Daoy (cell line): ENCODE measurements at places on chromosomes 12 and 14.

- no peak for DNase-seq
Measured at GRCh38 chr12:12115514-12115913, 44.8 kb downstream of the BCL2L14 start.

- DNase-seq, result no peak
Measured at GRCh38 chr14:84937016-84937415, 592.9 kb upstream of the FLRT2 start.

- no peak for DNase-seq
Measured at GRCh38 chr14:23043754-23044153, 1.7 kb downstream of the PSMB11 start.

DNA sequence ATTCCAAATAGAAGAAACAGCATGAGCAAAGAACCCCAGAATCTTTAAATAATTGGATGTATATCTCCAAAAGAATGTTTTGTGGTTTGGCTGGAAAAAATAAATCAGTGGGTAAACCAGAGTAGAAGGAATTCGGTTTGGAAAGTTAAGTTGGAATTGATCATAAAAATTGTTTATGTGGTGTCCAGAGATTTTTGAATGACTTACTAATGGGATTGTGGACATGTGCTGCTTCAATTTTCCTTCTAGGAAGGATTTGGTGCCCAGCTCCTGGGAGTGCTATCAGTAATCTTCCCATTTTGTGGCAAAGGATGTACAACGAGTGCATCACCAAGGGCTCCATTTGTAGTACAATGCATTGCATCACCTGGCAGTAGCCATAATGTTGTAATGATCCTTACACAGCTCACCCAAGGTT, 224.8 kb downstream of the SLC16A7 start:
- no peak for DNase-seq

DNA sequence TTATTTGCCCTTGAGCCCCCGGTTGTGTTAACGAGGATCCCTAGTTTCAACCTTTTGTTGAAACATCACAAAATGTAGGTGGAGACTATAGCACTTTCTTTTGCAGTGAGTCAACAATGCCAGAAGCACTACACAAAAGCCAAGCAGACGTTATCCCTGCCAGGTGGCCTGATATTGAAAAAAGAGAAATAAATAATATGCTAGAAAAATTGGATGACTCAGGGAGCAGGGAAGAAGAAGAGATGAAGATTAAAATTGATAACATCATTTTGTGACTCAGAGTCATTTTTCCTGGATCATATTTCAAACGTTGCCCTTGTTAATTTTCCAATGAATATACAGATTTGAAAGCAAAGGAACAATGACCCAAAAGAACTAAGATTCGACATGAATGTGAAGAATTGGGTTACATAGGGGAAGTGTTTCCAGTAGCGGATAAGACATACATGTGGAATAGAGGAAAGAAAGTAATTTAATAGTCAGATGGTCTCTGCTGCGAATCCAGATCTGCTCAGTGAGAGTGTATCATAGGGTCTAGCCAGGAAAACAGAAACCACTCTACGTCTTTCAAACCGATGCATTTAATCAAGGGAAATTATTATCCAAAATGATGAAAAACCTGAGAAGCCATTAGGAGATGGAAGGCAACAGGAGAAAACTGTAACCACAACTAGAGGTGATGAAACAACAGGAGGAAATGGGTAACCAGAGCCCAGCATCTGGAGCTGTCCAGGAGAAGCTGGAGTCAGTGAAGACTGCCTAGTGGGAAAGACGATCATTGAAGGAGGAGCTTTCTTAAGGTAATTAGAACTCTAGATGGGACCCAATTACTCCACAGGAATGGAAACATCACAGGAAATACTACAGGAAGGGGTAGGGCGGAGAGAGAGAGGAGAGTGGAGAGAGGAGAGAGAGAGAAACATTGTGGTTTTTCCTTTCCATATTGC, 57.9 kb downstream of the RERG start:
- peak; percentile 11 for DNase-seq

DNA sequence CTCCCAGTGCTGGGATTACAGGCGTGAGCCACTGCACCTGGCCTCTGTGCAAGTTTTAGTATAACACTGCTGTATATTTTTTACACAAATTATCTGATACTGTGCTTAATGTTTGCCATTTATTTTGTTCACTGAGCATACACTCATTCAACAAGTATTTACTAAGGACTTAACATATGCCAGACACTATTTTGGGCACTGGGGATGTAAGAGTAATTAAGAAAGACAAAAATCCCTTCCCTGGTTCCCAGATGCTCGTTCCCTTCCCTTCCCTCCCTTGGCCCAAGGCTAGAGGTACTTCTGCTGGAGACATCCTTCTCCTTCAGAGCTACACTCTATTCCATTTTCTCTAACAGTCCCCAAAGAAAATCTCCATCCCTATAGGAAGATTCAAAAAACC, 12.5 kb downstream of the CIT start:
- DNase-seq, result no peak

DNA sequence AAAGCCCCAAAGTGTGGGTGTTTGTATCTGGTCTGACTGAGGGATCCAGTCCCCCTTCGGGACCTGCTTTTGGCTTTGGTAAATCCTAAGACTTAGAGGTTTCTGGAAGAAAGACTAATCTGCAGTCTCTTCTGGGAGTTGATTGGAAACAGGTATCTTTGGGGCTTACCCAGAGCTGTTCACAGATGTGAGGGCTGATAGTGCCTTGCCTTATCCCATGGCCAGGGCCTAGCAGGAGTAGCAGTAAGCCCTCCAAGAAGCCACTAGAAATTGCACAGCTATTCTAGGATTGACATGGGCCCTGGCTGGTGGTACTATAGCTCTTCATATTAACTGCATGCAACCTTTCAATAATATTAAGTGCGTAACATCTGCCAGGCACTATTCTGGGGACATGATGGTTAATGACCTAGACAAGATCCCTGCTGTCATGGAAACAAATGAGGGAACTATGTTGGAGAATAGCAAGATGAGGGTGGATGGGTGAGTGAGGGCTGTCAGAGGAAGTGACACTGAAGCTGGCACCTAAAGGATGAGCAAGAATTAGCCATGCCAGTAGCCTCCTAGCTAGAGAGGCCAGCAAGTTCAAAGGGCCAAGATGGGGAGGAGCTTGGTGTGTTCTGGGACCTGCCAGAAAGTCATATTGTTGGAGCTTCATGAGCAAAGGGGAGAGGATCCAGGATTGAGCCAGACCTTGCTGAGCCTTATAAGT, 71.7 kb downstream of the CRADD start:
- no peak for DNase-seq

DNA sequence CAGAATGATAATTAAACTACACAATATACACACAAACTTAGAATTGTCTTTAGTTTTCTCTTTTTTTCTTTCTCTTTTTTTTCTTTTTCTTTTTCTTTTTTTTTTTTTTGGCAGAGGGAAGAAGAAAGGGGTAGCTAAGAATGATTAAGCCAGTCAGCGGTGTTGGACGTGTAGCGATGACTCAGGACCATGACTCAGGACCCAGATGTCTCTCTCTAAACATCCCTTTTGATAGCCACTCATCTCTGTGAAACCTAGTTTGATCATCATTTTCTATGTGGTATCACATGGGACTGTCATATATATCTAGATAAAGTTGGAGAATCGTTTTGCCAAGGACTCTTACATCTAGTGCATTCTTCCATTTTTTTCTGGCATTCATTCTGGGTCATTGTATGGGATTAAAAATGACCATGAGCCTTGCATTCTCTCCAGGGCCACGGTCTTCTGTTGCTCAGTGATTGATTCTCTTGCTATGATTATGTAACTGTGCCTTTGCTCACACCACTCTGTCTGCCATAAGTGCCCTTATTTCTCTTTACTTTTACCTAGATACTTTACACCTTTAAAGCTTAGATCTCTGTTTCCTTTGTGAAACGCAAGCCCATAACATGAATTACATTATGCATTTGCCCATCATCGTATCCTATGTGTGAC, 26.6 kb upstream of the NRXN3 start:
- peak; percentile 57 for DNase-seq

- no peak for DNase-seq
Measured at GRCh38 chr12:59179231-59179630, 258.9 kb upstream of the LRIG3 start.

GRCh38 chr12:108696111-108696995, 35.0 kb downstream of the CORO1C start:
- peak; percentile 92 for DNase-seq

GRCh38 chr12:14836336-14837210, 6.8 kb downstream of the ART4 start:
- DNase-seq, result peak; percentile 91

GRCh38 chr12:6211421-6211869, 11.2 kb downstream of the CD9 start:
- DNase-seq, result peak; percentile 42

- peak; percentile 13 for DNase-seq
Measured at GRCh38 chr14:71175491-71175890, 268.2 kb downstream of the PCNX1 start.

GRCh38 chr14:31902002-31902401, 175.1 kb upstream of the ARHGAP5 start:
- DNase-seq, result peak; percentile 25

- no peak for DNase-seq
Measured at GRCh38 chr12:85369365-85370154, 89.5 kb downstream of the ALX1 start.

GRCh38 chr12:49130151-49131050, 794 bp downstream of the TUBA1B start:
- peak; percentile 96 for DNase-seq

DNA sequence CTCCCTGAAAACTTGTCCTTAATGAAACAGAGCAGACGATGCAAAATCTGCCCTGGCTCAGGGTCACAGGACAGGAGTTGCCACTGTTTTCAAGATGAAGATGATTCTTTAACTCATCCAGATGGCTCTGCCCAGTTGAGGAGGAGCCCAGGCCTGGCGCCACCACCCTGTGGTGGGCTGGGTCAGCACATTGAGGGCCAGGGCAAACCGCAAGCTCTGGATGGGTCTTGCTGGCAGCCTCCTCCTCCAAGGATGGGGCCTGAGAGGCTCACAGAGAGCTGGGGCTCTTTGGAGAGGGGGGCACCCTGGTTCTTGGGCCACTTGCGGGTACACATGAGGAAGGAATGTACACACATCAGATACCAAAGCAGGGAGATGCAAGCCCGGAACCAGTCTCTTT, 158.2 kb downstream of the NUAK1 start:
- DNase-seq, result no peak

DNA sequence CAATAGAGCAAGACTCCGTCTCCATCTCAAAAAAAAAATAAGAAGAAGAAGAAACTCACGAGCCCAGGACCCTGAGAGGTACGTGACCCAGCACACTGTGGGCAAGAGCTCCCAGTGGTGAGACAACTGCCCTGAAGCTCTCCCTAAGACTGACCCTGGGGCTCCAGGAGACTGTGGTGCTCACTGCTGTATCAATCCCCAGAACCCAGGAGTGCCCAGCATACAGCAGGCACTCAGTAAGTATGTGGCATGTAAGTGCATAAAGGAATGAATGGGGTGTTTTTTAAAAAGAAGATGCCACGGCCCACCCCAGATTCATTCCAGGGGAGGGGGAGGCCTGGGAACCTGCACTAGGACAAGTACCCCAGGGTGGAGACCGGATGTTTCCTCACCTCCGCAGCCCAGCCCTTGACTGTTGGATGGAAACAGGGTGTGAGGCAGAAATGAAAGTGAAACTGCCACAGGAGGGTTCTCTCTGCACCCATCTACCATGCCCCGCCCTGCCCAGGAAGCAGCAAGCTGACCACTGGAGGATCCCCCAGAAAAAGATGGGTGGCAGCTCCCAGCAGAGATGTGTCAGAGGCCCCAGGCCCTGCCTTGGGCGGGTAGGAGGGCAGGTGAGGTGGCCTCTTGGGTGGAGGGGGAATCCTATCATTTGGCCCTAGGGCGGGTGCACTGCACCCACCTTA, 12.2 kb downstream of the ITPK1 start:
- peak; percentile 90 for DNase-seq

- DNase-seq, result no peak
Measured at GRCh38 chr14:37620856-37621255, 25.4 kb downstream of the TTC6 start.

GRCh38 chr14:102320033-102320660, 601 bp downstream of the ZNF839 start:
- peak; percentile 44 for DNase-seq

DNA sequence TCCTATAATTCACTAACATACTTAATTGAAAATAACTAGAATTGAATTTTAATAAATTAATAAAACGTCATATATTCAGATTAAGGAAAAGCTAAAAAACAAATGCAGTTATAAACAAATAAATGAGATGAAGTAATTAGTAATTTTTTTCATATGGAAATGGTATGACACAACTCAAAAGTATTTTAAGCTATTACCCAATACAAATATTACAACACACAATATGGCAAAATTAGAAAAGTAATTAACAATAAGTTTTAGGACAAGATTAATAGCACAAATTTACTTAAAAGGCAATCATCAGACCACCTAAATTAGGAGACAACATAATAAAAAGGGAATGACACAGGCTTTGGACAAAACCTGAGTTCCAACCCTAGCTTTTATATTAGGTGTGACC, 81.7 kb downstream of the EEA1 start:
- no peak for DNase-seq

GRCh38 chr14:50056435-50056834, 59.9 kb downstream of the VCPKMT start:
- DNase-seq, result no peak

- no peak for DNase-seq
Measured at GRCh38 chr14:104386151-104386841, 193.3 kb upstream of the C14orf180 start.

GRCh38 chr14:89504602-89505313, 87.7 kb upstream of the FOXN3 start:
- DNase-seq, result peak; percentile 72

GRCh38 chr14:87615822-87616679, 376.9 kb downstream of the GALC start:
- peak; percentile 48 for DNase-seq

DNA sequence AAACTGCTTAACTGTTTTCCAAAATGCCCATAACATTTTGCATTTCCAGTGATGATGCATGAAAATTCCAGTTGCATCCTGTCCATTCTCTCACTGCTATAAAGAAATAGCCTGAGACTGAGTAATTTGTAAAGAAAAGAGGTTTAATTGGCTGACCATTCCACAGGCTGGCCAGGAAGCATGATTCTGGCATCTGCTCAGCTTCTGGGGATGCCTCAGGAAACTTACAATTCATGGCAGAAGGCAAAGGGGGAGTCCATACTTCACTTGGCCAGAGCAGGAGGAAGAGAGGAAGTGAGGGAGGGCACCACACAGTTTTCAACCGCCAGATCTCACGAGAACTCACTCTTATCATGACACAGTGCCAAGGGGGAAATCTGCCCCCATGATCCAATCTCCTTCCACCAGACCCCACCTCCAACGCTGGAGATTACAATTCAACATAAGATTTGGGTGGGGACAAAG, 18.2 kb upstream of the CLEC2D start:
- no peak for DNase-seq

GRCh38 chr14:35390577-35391387, 13.8 kb downstream of the NFKBIA start:
- DNase-seq, result peak; percentile 63

- DNase-seq, result peak; percentile 39
Measured at GRCh38 chr14:87566991-87567390, 426.0 kb downstream of the GALC start.
